ENCODE measurements at places on chromosomes 12 and 14.

- no peak for ATAC-seq
Observed at GRCh38 chr14:104221636-104222369, 83.4 kb downstream of the KIF26A start.

DNA sequence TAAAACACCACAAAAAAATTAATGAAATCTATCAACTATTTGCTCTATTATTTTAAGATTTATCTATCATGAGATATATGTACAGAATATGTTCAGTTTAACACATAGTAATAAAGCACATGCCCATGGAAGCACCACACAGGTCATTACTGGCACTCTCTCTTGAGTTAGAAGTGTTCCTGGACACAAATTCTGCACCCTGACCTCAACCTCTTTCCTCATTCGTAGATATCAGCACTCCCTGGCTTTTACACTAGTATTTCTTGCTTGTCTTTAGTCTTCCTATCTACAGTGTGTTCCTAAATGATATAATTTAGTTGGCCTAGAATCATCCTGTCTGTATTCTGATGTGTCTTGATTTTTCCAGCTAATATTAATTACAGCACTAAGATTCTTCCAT lies 321.0 kb upstream of the SOX5 start:
- ATAC-seq, result no peak

DNA sequence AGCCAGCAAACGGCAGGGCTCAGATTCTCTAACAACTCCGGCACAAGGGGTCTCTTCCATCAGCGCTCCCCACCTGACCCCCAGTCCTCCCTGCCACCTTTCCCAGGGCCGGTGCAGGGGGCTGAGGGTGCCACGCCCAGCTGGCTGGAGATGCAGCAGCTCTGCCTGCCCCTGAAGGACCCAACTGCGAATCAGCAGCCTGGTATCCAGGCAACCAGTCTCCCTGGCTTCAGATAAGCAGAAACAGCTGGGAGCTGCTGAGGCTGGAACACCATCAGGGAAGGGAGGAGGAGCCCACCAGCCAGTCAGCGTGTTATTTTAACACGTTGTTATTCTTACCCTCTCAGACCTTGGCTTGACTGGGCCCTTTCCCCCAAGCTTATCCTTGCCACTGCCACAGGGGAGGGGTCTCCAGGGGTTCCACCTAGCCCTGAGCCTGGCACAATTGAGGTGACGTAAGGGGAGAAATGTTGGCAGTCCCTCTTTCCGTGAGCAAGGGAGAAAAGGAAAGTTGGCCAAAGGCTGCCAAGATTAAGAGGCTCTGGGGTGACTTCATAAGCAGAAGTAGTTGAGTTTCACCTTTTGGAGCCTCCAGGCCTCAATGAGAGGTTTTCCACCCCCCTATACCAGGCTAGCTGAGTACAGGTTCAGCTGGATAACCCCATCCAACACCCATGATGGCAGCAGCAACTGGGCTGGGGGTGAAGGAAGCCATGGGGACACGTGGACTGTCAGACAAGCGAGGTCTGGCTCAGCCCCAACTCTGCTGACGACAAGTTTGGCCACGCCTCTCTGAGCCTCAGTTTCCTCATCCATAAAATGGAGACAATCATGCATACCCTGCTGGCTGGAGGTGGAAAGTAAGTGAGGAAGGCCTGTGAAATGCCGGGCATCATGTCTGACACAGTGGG lies 91.1 kb downstream of the IRF2BPL start:
- peak; percentile 8 for ATAC-seq

- ATAC-seq, result no peak
Observed at GRCh38 chr12:73308079-73308478, 1035.9 kb downstream of the TRHDE start.

- no peak for ATAC-seq
Observed at GRCh38 chr14:34237081-34237480, 225.0 kb downstream of the SPTSSA start.

DNA sequence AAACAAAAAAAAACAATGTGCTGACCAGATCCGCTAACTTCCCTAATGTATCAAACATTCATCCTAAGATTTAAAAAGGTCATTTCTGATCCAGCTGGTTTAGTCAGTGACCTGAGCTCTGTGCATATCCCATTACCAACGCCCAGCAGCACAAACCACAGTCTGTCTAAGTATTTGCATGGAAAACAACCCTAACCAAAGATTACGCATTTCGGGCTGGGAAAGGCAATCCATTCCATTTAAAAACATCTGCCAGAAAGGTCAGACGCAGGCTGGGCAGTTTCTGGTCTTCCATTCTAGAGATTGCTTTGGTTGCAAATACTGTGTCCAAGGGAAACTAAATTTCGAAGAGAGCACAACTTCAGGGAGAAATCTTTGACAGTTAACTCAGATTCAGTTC lies 234.9 kb downstream of the FLRT2 start:
- no peak for ATAC-seq

- ATAC-seq, result no peak
Observed at GRCh38 chr12:68034567-68034966, 45.3 kb downstream of the IFNG-AS1 start.

GRCh38 chr12:227923-228845 lies 14.2 kb upstream of the SLC6A12 start:
- no peak for ATAC-seq

- no peak for ATAC-seq
Observed at GRCh38 chr12:30048371-30048770, 264.6 kb upstream of the TMTC1 start.

DNA sequence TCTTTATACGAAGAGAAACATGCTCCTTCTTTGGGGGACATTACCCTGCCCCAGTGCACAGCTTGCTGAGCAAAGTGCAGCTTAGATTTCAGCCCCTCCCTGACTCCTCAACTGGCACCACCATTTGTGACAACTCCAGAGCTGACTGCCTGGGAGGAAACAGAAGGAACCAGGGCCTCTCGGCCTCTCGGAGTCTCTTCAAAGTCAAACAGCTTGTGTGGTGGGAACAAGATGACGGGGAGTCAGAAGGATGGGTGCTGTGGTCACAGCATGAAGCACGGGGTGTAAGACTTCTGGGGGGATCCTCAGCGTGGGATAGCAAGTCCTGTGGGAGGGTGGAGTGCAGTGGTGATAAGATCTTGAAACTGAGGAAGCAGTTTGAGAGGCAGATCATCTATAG lies 123.5 kb upstream of the BCL2L14 start:
- no peak for ATAC-seq

DNA sequence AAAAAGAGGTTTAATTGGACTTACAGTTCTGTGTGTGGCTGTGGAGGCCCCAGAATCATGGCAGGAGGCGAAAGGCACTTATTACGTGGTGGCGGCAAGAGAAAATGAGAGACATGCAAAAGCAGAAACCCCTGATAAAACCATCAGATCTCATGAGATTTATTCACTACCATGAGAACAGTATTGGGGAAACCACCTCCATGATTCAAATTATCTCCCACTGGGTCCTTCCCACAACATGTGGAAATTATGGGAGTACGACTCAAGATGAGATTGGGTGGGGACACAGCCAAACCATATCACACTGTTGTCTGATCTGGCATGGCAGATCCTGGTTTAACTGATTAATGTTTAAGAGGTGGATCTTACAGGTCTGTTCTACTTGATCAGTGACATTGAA lies 5.6 kb downstream of the DDX47 start:
- no peak for ATAC-seq

DNA sequence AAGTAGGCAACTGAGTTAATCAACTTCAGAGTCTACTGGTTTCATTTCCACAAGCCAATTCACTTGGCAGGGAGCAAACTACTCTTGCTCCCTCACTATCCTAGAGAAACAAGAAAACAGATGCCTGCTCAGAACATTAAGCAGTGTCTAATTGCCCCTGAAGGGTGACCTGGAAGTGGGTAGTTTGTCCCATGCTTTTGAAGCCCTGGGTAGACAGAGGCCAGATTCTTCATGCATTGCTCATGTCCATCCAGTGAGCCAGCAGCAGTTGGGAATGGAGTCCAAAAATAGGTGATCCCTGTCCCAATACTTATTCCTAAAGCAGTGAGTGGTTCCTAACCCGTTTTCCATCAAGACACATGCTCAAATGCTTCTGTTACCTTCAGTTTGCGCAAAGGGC lies 48.8 kb downstream of the BICDL1 start:
- ATAC-seq, result no peak

DNA sequence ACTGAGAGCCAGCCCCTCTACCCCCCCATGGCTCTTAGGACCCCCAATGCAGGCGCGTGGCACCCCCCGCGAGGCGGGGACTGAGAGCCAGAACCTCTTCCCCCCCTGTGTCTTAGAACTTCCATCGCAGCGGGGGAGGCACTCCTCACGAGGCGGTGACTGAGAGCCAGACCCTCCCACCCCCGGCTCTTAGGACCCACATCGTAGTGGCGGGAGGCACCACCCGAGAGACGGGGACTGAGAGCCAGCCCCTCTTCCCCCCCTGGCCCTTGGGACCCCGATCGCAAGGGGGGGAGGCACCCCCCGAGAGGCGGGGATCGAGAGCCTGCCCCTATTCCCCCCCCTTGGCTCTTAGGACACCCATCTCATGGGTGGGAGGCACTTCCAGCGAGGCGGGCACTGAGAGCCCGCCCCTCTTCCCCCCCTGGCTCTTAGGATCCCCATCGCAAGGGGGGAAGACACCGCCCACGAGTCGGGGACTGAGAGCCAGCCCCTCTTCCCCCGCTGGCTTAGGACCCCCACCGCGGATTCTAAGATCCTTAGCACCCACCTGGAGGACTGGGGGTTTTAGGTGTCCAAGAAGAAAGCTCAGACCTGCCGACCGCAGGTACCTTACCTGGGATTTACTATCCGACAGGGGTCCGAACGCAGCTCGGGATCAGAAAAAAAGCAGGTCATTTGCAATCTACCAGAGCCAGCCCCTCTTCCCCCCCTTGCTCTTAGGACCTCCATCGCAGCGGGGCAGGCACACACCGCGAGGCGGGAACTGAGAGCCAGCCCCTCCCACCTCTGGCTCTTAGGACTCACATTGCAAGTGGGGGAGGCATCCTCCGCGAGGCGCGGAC lies 44.9 kb downstream of the DDX11 start:
- ATAC-seq, result peak; percentile 52

GRCh38 chr12:86172913-86173443 lies 83.2 kb downstream of the MGAT4C start:
- ATAC-seq, result no peak

DNA sequence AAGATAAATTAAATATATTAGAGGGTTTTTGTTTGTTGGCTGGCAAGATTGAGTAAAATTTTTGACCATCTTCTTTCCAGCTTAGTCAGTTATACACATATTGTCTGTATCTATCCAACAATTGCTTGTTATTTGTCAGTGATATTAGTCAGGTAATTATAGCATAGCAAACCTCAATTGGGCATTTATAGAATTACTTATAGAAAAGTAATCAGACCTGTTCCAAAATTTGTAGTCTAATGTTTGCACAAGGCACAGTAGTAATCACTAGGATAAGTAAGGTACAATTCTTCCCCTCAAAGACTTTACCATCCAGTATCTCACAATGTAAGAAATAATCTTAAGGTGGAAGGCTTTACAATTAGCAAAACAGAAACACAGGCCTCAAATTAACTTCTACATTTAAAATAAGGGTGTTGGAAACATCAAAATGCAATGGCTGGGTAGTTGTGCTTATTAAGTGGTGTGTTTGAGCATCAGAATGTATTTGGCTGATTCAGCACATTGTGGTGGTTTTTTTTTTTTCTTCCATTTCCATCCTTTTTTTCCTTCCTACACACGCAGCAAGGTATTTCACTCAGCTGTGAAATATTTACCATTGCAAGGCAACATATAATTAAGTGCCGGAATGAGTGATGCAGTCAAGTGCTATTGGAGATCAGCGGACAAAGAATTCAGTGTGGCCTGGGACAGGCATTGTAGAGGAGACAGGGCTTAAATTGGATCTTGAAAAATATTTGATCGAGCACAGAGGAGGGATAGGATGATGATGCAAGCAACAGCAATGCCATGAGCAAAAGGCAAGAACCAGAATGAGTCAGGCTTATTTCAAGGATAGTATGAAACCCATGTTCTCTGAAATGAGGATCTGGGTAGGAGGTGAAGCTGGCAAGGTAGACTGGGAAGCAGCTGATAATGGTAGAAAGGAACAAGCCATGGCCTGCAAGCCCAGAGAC lies 178.2 kb downstream of the AKAP6 start:
- peak; percentile 96 for ATAC-seq

Measured in esophagus mucosa (tissue), 1 donor.